Stimulated activated CD4-positive, alpha-beta T cell treated with anti-CD3 and anti-CD28 coated beads, TNF-alpha, amount 100 ng/mL, for 24 hours (primary cell): ENCODE measurements at places on chromosomes 6 and 20.

DNA sequence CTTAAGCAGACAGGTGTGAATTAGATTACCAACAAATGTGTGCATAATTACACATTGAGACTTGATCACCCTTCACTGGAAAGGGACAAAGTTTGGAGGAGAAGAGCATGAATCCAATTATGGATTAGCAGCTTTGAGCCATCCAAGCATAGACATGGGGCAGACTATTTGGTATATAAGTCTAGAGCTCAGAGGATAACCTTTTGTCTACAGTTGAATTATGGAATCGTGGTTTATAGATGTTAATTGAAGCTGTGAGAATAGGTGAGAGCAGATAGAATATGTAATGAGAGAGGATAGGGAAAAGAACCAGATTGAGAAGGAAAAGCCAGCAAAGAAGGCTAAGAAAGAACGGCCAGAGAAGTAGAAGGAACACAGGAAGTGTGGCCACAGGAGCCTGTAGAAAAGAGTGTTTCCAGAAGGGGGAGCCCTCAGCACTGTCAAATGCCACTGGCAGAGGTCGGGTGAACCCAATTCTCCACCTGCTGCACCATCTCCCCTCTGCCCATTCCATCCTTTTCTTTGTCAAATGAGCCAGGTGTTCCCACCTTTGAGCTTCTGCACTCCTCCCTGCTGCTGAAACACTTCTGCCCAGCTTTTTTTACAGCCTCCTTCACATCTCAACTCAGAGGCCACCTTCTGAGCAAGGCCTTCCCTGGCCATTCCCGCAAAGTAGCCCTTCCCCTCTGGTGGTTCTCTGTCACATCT, 7.3 kb downstream of the DNTTIP1 start:
- DNase-seq = peak; percentile 30

DNA sequence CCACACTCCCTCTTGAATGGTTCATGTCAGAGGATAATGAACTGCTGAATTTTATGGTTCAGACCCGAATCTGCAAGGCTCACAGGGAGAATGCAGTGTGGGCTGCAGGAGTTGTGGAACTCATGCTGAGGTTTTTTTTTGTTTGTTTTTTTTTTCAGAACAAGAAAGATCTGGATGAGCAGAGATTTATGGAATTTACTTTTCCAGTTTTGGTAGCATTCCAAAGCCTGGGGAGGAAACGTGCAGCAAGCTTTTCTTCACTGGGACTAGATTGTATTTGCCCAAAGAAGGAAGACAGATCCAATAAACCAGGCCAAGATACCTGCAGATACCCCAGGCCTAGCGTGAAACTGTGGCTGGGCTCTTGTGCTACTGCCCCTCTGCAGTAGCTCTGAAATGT, 223.9 kb upstream of the TAB2 start:
- no peak for DNase-seq

DNA sequence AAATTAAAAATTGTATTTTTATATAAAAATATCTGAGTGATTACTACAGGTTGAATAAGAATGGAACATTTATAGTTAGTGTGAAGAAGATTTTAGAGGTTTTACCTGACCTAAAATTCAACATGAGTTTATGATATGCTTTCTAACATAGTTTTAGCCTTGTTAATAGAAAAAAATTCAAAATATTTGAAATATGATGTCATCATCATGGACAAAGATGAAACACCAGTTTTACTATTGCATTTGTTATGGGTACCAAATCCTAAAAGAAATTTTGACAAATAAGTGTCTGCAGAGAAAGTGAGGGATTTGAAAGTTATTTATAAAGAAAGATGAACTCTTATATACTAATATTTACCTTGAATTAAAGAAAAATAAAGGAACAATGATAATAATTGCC, 479.7 kb downstream of the TBC1D32 start:
- DNase-seq = no peak

GRCh38 chr6:138404666-138405337, 779 bp downstream of the HEBP2 start:
- no peak for DNase-seq

DNA sequence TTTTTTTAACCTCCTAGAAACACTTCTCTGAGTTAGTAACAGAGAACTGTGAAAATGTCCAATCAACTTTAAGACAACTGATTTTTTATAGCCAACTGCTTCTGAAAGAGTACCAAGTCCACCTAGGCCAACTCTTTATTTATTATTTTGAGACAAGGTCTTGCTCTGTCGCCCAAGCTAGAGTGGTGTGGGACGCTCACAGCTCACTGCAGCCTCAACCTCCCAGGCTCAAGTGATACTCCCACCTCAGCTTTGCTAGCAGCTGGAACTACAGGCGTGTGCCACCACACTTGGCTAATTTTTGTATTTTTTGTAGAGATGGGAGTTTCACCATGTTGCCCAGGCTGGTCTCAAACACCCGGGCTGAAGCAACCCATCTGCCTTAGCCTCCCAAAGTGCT, 331.6 kb downstream of the RNGTT start:
- no peak for DNase-seq

- no peak for DNase-seq
Measured at GRCh38 chr20:4635781-4636180, 85.9 kb upstream of the PRND start.

GRCh38 chr6:6793388-6794250, 205.1 kb downstream of the LY86 start:
- DNase-seq = no peak

DNA sequence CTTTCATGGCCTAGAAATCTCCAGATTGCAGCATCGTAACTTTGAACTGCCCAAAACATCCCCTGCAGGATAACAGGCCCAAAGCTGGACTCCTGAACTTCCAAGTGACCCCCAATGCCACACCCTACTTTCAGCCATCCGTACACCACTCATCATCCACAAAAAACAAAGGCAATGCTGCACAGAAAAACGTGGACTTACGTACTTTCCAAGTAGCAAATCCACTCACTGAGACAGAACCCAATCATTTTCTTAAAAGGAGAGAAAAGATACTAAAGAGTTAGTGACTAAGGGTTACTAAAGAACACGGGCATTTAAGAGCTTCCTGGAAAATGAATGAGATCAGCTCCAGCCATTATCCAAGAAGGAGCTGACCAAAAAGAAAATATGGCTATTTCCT, 211.0 kb downstream of the WDR27 start:
- DNase-seq = no peak

DNA sequence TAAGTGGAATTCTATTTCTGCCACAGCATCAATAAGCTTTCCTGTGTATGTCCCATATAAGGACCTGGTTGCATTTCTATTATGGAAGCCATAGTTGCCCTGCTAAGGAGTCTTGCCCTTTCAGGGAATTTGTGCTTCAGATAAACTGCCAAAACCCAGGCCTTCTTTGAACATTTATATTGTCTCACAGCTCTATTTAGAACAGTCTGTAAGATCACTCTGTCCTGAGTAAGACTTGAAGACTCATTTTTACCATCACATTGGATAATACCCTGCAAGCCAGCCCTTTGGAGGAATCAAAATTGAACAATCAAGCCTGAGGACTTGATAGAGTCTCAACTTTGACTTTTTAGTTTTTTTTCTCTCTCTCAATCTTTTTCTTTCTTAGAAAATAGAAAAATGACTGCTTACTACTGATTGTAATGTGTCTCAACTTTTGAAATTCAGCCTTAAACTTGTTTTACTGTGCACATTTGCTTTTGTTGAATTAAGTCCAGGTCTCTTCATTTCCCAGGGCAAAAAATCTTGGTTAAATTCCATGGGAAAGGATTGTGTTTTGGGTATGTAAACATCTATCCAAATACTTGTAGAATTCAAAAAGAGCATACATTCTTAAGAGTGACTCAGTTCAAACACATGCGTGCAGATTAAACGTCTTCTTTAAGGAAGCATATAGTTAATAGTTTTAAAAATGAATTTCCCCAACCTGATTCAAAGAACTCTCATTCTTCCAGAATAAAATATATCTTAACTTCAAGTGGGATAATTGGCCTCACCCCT, 91.2 kb downstream of the PLCB1 start:
- no peak for DNase-seq

DNA sequence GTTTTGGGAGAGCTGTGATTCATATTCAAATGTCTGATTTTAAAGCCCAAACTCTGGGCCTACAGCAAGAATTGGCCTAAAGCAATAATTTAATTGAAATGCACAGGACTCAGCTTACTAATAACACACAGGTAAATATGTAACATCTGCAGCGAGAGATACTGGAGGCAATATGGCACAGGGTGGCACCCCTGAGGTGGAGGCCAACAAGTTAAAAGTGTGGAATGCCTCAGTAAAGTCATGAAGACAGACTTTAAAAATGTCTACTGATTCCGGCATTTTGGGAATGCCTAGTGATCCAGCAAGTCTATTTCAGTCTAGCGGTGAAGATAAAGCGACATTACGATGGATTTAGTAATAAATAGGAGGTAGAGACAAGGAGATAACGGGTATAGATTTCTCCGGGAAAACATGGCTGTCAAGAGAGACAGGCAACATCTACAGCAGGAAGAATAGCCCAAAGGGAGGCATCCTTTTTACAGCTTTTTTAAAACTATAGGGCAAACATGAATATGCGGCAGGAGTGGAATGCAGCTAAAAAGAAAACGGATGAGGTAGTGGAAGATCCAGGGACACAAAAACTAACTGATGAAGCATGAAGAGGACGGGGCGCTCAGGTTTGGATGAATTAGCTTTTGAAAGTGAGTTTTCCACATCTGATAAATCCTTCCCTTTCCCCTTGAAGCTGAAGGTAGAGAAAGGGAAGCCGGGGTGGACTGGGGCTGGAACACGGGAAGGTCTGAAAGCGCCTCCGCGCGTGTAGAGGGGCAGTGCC, 1.2 kb downstream of the NANP start:
- DNase-seq = no peak

DNA sequence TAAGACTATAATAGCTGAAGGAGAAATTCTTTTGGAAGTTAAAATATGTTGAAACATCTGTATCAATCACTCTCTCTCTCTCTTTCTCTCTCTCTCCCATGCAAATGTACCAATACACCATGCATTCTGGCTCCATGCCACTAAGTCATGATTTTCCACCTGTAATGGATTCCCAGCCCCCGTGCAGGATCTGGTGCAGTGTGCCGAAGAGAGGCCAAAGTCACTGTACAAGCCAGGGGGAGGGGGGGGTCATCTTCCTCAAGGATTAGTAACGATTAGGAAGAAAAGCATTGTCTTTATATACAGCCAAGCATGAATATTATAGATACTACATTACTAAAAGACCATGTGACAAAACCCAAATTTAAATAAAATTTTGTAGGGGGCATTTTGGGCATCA, 725.1 kb downstream of the KIF16B start:
- no peak for DNase-seq

- DNase-seq = no peak
Measured at GRCh38 chr6:53199156-53199555, 50.5 kb upstream of the GCM1 start.
